ENCODE measurements at places on chromosomes 3 and 15.

- no peak for DNase-seq
Measured at GRCh38 chr15:95990833-95991232, 339.7 kb upstream of the NR2F2 start.

- DNase-seq = no peak
Measured at GRCh38 chr3:167450195-167450594, 23.6 kb downstream of the SERPINI2 start.

- no peak for DNase-seq
Measured at GRCh38 chr3:122902326-122902725, 107.5 kb downstream of the SLC49A4 start.

DNA sequence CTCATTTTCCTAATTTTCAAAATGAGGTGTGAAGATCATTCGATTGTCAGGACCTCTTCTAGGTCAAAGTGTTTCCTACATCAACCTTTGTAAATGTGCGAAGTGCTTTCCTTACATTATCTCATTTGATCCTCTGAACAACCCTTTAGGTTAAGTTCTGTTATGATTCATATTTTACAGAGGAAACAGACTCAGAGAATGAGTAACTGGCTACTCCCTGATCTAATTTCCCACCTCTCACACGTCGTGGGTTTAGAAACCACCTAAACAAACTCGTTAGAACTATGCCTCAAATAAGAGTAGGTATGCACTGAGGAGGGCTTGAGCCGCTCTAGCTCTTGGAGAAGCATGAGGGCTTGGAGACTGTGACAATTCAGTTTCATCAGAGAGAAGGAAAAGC lies 148.6 kb downstream of the CD47 start:
- no peak for DNase-seq

DNA sequence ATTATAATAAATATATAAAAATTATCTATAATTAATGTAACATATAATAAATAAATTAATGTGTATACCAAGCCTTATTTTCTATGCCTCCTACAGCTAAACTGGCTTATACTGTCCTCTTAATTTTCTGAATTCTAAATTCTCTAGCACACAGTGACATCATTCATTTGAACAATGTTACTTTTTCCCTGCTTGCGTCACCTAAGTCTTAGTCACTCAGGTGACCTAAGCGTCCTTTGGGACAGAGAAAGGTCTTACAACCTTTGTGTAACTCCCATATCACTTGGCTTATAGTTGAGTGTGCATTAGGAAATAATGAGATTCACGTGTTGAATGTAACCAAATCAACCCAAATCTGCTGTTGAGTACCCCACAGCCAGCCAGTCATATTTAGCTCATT lies 48.5 kb upstream of the KCNMB2 start:
- DNase-seq = no peak

Measured in iPS-NIHi11 (cell line).